ENCODE measurements at places on chromosomes 1 and 21.
A peak's percentile ranks its signal among the peaks of the same experiment; 100 is the strongest.

DNA sequence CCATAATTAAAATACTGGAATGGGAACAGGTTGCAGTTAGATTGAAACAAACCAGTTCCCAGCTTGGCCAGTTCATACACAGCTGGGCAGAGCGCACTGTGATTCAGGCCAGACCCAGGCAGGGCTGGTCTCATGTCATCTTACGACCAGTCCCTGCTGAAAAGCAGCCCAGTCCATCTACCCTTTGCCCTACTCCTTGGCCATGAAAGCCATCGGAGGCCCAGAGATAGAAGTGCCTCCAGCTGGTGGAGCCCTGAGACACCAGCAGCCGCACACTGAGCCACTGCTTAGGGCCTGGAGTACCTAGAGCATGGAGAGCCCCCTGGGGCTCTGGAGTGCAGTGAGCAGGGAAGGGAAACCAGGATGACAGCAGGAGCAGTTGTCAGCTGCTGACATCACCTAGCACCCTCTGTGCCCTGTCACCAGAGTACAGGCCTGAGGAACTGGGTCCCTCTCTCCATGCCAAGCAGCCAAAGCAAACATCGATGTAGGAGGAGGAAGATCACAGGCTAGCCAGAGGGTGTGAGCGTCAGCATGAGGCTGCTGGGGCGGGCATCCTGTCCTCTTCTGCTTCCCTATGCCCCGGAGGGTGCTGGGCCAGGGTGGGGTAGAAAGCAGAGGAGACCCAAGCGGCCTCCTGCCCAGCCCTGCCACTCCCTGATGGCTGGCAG is 34.2 kb upstream of the TMEM125 start:
- no peak for DNase-seq

DNA sequence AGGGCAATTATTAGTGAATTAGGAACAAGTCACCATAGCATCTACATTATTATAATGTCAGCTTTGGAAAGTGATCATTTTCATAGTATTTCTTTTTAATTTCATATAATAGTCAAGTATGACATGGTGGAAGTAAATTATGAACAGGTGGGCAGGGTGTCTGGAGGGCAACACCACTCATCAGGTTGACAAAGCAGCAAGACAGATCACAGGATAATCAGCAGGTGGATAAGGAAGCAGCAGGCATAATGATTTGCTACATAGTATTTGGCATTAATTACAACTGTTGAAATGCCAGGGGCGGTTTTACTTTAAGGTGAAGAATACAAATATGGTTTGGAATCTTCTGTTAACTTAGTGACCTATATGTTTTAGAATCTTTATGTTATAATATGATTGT is 1342.2 kb downstream of the PLA2G4A start:
- DNase-seq: no peak

GRCh38 chr1:58220836-58221472 is 325.6 kb downstream of the OMA1 start:
- no peak for DNase-seq

- DNase-seq: no peak
Observed at GRCh38 chr1:217392441-217392840, 238.4 kb downstream of the GPATCH2 start.

- DNase-seq: no peak
Observed at GRCh38 chr1:22665752-22666151, 12.7 kb downstream of the C1QB start.

DNA sequence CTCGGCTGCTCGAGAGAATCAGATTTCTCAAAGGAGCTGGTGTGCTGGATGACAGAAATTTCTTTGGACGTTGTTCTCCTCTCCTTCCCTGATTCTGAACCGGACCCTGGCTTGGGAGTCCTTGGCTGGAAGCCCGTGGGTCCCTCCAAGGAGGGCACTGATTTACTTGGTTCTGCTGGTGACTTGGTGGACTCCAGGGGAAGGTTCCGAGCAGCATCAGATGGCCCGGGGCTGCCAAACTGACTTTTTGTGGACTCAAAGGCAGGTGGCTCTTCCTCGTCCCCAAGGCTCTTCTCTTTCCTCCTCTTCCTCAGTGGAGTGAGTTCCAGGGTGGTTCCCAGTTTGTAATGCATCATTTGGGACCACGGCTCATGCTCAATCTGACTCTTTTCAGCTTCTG is 97.9 kb upstream of the EDN2 start:
- DNase-seq: no peak

DNA sequence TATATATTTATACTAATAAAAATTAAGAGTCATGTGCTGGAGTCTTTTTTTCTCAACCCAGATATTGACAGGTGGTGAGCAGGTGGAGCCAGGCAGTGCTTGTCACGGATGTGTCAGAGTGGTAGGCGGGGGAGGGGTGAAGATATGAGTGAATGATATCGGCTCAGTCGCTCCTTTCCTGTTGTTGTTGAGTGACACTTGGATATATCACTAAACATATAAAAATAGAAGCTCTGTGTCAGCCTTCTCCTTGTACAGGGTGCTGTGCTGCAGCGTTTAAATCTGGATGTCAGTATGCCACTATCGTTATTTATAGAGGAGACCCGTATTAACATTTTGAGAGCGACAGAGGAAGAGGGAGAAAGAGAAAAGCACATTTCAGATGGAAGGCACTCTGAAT is 339.6 kb downstream of the NUF2 start:
- DNase-seq: no peak

GRCh38 chr1:205693421-205693991 is 13.2 kb upstream of the SLC45A3 start:
- DNase-seq: no peak

DNA sequence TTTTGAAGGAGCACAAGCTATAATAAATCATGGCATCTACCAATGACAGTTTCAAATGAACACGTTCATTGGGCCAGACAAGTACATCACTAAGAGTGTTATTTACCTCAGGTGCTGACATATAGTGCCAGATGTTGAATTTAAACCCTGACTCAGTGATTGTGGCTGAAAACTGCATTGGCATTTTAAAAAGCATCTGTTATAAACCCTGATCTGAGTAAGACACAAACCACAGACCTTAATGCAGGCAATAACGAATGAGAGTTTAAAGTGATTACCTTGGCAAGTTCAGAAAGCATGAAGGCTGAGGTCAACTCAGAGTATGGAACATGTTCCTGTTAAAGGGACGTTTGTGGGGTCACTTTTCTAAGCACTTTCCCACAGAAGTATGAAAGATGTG is 865.1 kb upstream of the TMPRSS15 start:
- DNase-seq: no peak

- no peak for DNase-seq
Observed at GRCh38 chr1:26677306-26678115, 18.3 kb upstream of the ARID1A start.

GRCh38 chr1:94757931-94758330 is 62.2 kb upstream of the SLC44A3 start:
- no peak for DNase-seq

DNA sequence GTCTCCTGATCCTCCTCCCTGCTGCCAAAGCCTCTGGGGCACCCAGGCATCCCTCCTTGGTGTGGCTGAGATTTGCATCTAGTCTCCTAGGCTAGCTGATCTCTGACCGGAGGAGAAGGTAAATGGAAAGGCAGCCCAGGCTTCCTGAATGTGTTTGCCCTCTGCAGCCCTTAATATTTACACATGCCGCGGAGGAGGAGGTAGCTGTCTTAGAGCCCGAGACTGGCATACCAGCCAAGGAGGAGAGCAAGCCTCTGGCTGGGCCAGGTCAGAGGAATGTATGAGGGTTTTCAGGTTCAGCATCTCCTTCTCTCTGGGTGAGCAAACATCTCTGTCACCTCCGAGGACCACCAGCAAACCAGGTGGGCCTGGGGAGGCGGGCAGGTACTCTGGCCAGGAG is 86.0 kb upstream of the GRIK3 start:
- no peak for DNase-seq

- no peak for DNase-seq
Observed at GRCh38 chr1:148263128-148263905, 111.2 kb upstream of the NBPF11 start.

GRCh38 chr1:117671781-117672501 is 66.1 kb downstream of the TENT5C start:
- no peak for DNase-seq

DNA sequence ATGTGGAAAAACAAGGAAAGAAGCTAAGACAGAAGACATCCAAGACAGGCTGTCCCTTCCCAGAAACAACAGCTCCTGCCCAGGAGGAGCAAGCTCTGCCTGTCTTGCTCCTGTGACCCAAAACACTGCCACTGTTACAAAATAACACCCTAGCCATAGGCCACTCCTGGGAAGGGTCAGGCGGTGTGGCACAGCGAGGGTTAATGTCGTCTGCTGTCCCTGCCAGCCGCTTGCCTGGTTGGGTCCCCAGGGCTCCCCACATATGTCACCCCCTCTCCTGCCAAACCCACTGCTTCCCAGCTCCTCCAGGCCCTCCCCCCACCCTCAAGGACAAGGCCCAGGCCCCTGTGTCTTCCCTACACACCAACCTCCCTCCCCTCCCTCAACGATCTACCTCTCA is 3.9 kb upstream of the NHLH1 start:
- DNase-seq: no peak

DNA sequence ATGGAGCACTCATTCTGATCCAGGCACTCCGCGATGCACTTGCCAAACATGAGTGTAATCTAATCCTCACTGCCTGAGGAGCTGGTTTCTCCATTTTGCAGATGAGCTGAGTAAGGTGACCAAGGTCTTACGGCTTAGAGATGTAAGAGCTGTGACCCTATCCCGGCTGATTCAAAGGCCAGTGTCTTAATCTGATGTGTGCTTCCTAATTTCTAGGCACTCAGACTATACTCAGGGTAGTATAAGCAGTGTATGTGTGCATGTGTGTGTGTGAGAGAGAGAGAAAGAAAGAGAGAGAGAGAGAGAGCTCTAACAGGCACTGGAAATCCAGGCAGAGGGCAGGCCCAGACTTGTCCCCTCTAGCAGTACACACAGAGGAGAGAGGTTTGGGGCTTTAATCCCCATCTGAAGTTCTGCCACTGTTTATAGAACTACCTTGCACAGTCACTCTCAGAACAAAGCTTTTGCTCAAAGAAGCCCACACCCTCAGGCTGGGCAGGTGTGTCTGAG is 188.2 kb downstream of the ZBTB18 start:
- no peak for DNase-seq

DNA sequence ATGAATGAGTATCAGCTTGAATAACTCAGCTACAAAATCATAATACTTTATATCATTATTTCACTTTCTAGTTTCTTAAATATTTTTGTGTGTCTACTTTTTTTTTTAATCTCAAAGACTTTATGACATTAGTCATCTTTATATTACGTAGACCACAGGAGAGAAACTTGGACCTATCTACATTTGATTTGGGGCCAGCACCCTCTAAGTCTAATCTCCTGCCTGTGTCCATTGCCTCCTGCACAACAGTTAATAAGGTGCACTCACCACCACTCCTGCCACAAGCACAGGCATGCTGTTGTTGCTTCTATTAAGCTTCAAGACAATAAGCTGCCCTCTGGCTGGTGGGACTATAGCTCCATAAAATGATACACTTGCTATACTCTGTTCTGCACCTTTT is 70.4 kb downstream of the DIRAS3 start:
- DNase-seq: no peak

- DNase-seq: peak; percentile 28
Observed at GRCh38 chr1:230104395-230105244, 37.6 kb downstream of the GALNT2 start.

DNA sequence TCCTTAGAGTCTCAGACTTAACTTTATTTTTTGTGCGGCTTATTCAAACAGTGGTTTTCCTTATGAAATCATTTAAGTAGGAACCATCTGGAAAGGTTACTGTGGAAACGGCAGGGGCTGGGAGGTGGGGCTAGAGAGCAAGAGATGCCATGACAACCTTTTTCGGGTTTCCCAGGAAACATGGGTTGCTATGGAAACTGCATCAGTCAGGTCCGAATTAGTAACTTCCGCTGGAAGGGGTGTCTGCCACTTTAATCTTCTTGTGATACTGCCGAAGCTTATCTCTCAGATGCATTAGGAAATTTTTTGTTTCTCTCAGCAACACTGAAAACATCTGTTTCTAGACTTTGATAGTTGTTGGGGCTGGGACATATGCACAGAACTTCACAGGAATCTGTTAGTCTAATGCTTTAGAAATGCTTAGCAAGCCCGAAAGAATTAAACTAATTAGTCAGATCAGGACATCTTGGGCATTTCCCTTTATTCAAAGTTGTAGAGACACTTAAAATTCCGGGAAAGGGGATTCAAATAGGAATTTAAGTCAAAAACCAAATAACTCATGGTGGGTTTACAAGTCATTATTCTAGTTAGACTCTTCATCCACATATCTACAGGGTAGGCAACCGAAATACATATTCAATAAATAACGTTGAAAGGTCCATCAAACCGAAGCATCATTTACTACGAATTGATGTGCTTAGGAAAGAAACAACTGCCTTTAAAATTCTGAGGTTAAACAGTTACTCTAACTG is 2.6 kb downstream of the KCNA3 start:
- DNase-seq: no peak

DNA sequence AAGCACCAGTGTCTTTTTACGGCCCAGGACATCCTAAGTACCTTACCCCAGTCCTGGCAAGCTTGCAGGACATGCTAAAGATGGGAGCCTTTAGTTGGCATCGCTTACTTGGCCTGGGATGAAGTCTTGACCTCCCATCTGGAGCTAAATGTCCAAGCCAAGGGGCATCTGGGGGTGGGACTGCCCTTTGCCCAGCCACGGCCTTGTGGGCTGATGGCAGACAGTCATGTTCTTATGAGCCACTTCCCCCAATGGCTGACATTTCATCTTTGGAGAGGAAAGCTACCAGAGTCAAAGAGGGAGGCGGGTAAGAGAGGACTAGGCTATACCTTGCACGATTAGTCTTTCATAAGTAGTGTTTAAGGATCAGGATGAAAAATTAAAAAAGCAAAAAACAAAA is 32.2 kb downstream of the OPTC start:
- no peak for DNase-seq

DNA sequence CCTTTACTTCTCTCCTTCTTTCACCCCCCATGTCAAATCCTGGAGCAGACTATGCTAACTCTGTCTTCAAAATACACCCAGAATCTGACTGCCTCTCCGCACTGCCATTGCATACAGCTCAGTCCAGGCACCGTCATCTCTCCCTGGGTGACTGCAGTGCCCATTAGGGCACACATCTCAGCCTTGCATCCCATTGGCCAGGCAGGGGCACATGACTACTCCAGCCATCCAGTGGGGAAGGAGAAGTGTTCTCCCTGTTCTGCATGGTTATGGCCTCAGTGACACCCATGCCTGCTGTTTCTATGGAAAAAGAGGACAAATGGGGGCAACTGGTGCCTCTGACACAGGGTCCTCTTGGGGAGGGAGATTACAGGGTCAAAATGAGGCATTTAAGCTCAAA is 270.5 kb downstream of the MATN1 start:
- no peak for DNase-seq

GRCh38 chr1:227424159-227424680 is 105.9 kb upstream of the CDC42BPA start:
- DNase-seq: no peak

DNA sequence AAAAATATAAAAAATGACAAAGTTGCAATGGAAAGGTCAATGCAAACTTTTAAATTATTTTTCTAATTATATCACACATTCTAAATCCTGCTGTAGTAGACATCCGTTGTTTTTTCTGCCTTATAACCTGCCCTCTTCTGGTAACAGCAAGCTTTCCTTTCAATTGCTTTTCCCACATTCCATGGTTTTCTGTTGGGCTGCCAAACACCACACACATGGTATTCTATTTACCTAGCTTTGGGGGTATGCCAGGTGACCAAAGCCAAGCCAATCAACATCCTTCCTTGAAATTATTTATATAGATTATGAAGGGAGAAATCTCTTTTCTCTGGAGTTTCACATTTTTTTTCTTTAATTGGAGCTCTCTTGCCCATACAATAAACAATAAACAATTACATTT is 3.4 kb upstream of the LAMC1 start:
- no peak for DNase-seq

Measured in KG1 (cell line).